Mesenteric fat pad (tissue), 1 donor: ENCODE measurements at places on chromosomes 11 and 22.

- no peak for DNase-seq
These were observed at the start of gene MYRF for GRCh38 chr11:61752117-61752924. MYRF (plus strand) TSS chr11:61752636; CDS start chr11:61752745, 109 bp downstream.

DNA sequence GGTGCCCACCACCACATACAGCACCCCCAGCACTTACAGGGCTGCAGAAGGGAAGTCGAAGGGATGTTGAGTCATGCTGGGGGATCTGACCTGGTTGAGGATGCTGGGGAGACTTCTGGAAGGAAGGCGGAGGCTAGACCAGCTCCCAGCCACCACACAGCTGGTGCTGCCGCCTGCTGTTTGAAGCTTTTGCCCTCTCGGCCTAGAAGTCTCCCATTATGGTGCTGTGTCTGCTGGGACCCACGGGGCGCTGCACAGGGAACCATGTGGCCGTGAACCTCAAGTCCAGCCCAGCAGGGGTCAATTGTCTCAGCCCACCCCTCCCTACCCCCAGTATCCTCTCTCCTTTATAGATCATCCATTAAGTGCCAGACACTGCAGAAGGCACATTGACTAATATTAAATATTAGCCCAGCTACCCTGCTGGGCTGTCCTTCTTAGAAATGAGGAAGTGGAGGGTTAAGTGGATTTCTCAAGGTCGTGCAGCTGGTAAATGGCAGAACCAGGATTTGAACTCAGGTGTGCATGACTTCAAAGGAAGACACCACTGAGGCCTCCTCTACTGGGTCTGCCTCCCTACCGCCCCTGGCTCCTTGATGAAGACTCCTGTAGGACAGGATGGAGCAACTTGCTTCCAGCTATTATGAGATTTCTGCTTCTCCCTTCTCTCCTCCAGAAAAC lies 49.7 kb downstream of the CYTH4 start:
- no peak for DNase-seq

DNA sequence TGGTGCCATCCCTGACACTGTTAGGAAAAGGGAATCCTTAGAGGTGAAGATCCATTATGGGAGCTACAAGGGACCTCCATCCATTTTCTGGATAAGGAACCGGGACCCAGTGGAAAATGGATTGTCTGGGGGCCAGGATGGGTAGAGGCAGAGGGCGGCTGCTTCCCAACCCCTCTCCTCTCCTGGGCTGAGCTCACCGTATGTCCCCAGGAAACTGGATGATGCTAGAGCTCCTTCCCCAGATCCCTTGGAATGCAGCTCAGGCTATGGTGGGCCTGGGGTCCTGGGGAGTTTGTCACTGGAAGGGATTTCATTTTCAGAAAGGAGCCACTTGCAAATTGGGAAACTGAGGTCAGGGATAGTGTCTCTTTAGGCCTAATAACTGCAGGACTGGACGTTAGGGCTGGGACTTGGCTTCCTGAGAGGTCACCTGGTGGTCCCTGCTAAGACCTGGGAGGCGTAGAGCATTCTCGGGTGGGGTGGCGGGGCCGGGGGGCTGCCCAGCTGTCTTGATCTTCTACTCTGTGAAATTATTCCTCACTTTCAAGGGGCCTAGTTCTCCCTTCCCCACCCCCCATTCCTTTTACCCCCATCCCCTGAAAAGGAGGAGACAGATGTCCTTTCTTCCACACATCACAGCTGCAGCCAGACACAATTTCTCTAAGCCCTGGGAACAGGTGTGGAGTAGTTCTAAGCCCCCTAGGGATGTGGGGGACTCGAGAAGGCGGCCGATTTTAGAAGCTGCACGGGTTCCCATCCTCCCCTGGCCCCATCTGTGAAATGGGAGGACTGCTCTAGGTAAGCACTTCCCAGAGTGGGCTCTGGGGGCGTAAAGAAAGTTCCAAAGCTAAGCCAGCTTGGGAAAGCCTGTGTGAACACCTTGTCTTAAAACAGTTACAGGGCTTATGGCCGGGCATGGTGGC lies 99.8 kb downstream of the PKNOX2 start:
- no peak for DNase-seq

GRCh38 chr22:41799486-41800347 lies 762 bp upstream of the CCDC134 start:
- DNase-seq: no peak

DNA sequence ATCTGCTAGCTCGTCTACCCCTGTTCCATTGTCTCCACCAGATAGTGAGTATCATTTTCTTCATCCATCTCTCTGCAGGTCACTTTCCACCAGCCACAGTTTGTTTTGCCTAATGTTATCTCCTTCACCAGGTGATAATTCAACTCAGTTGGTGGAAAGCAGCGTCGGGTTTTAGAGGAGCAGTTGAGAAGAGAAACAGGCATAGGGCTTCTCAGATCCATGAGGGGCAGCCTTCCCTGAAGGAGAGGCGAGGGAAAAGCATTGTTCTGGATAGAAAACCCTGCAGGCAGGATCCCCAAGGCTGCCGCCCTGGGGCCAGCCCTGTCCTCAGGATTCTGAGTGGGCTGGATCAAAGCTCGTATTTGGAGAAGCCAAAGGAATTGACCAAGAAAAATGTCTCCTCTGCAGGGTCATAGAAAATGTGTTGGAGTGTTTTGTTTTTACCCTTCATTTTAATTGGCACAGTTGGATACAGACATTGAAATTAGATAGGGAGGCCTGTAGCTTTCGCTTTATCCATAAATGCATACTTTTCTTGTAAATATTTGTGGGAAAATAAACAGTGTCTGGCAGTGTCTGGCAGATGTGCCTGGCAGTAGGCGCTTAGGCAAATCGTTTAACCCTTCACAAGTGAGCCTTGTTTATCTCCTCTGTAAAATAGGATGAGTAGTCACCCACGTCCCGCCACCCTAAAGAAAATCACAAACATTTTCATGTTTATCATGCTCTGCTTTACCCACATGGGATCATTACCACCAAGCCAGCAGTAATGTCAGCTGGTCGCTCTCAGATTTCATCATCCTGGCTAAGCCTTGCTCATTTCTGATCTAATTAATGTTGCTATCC lies 73.4 kb upstream of the TTC12 start:
- DNase-seq: no peak

- peak; percentile 92 for DNase-seq
These were observed 5.9 kb downstream of the CENPM start for GRCh38 chr22:41940832-41941765.

- DNase-seq: no peak
These were observed 89.8 kb downstream of the PDE2A start for GRCh38 chr11:72584293-72584938.

DNA sequence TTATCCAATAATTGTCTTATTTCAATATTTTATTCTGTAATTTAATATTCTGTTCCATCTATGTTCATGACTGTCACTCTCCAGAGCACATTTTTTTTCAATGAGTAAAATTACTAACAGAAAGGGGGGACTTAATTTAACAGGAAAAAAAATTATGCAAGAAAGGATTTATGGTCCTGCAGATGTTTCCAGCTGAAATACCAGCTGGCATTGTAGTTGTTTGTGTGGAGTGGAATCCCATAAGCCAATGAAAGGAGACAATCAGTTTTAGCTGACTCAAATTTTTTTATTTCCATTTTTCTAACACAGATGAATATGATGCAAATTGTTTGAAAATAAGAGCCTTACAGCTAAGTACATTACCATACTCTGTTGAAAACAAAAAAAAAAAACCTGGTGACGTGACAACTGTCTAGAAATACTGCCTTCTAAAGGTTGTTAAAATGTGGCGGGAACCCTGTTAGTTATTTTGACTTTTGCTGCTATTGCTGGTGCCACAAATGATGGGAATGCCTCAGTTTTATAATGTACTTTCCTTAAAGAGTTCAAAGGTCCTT lies 389.1 kb downstream of the ETS1 start:
- DNase-seq: no peak

DNA sequence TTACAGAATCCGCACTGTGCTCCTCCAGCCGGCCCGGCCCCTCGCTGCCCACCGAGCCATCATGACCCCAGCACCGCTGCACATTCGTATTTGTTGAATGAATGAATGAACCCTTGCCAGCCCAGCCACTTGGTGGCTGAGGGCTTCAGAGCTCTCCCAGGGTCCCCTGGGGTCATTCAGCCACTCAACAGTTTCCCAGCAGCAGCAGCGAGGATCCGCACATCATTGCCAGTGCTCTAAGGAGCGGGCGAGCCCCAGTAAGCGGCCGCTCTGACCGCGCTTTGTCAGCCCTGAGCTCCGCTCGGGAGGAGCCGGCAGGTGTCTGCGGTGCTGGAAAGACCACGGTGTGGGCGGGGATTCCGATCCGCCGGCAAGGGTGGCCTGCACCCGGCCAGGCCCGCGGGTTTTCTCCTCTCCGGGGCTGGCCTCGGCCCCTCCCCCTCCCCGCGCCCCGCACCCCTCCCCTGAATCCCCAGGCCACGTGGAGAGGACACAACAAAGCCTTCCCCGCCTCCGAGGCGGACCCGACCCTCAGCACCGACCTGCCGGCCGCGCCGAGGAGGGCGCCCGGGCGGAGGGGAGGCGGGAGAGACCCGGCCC lies 563 bp downstream of the BID start:
- no peak for DNase-seq

GRCh38 chr22:49107561-49107960 lies 720.1 kb downstream of the BRD1 start:
- peak; percentile 47 for DNase-seq

- peak; percentile 95 for DNase-seq
These were observed 12.2 kb upstream of the CDC42BPG start for GRCh38 chr11:64856382-64857227.

DNA sequence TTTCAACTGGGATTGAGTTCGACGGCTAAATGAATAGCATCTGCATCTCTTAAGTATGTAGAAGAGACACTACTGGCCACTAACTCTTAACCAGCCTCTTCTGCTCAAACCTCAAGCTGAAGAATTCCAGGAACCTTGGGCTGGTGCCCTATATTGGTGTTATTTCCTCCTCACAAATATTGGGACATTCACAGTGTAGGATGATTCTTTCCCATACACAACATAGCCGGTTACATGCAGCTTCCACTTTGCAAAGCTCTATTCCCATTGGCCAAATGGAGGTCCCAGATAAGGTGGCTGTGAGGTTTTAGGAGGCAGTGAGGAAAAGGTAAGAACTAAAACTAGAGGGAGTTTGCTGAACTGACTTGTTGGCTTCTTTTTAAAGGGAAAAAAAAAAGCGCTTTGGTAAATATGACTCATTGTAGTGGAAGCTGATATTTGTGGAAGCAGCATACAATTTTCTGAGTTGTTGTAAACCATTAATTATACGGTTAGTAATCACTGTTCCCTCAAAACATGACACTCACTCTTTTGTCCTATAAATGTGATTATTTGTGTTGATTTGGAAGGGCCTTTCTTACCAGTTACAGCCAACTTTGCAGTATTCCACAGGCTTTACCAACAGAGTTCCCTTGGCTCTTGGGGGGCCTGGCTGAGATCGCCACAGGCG lies 17.6 kb downstream of the C22orf31 start:
- no peak for DNase-seq

- no peak for DNase-seq
These were observed 48.6 kb upstream of the TMEM45B start for GRCh38 chr11:129766898-129767604.

DNA sequence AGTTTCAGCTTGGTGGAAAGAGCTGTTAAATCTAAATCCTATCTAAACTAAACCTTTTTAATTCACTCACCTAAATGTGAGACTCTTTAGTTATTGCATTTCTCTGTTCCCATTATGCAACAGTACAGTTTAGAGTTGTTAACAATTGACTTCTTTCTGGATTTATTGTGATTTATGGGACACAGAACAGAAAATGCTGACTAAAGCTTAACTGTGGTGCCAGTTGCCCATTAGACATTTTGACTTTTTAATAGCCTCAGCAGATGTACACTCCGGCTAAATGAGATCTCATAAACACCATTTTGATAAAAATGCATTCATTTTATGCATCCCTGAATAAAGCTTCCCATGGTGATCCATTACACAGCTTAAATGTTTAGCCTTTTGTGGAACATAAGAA lies 356.6 kb downstream of the CASP12 start:
- no peak for DNase-seq

DNA sequence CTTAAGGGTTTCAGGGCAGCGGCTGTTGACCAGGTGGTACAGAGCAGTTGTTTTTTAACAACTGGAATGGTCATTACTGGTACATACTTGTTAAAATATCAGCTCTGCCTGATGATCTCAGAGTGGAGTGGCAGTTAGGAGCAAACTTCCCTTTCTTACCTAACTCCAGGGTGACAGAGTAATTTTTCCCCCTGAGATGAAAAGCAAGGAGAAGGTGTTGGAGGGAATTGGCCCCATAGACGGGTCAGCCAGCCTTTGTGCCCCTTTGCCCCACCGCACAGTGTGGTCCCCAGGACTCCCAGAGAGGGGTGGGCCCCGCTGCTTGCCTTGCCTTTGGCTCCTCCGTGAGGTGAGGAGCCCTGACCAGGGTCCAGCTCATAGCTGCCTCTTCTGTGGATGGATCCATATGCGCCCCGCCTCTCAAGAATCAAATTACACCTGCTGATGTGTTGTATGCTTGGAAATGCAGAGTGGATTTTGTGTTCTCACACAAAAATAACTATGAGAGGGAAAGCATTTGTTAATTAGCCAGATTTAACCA lies 27.0 kb upstream of the SORL1-AS1 start:
- DNase-seq: no peak

DNA sequence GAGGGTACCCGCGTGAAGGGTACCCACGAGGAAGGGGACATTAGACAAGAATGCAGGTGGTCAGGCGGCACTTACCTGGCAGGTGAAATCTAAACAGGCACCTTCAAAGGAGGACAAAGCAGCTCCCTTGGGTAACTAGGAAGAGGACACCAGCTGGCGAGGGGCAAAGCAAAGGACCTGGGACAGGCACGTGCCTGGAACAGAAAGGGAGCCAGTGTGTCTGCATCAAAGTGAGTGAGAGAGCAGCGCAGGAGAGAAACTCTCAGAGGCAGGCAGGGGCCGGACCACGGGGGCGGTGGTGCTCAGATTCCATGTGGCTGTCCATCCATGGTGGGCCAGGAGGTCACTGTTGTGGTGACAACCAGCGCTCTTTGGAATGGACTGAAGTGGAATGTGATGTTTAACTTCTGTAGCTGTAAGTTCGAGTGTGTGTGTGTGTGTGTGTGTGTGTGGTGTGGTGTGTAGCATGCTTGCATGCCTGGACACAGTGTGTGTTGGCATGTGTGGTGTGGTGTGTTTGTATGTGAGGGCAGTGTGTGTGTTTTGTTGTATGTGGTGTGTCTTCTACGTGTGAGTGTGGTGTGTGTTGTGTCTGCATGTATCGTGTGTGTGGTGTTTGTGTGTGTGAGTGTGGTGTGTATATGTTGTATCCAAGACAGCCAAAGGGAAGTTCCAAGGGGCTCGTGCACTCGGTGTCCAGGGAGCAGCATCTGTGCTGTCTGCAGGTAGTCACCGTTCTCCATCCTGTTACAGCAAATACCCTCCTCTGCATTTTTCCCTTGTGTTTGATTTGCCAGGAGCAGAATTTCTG lies 86.4 kb downstream of the CDKN1C start:
- peak; percentile 78 for DNase-seq

GRCh38 chr22:41237707-41238569 lies 2.8 kb downstream of the CHADL start:
- no peak for DNase-seq

DNA sequence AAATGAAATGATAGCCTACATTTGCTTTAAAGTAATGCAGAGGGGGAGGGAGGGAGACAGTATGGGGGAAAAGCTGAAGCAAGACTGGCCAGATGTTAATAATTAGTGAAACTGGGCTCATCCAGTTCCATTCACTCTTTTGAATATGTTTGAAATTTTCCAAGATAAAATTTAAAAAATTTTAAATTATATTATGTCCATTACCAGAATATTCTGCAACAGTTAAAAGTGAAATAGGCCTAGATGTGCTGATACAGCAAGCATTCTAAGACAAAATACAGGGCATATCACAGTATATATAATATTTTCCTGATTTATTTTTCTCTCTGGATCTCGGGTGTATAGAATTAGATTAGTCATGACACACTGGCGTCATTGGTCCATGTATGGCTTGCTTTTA lies 13.6 kb upstream of the ZNRF3 start:
- no peak for DNase-seq
